ENCODE measurements at places on chromosomes 4 and X. TPM values are rescaled to one million over a fixed set of nuclear protein-coding genes. Genes with fewer than 3 reads are reported as not detected.

- no peak overlapping the region for H3K27ac ChIP-seq
- H3K36me3 ChIP-seq, result no peaks in the 10 kb centered on the region
- DNase-seq, result no peak
- H3K4me3 ChIP-seq, result no peak overlapping the region
- no peaks in the 10 kb centered on the region for H3K4me1 ChIP-seq
These were observed 77.2 kb upstream of the HSD17B10 start for GRCh38 chrX:53511322-53511721.

GRCh38 chrX:134636851-134637250, 21.4 kb downstream of the PLAC1 start:
- no peak overlapping the region for H3K27ac ChIP-seq
- DNase-seq, result no peak
- no peak overlapping the region for H3K4me3 ChIP-seq

DNA sequence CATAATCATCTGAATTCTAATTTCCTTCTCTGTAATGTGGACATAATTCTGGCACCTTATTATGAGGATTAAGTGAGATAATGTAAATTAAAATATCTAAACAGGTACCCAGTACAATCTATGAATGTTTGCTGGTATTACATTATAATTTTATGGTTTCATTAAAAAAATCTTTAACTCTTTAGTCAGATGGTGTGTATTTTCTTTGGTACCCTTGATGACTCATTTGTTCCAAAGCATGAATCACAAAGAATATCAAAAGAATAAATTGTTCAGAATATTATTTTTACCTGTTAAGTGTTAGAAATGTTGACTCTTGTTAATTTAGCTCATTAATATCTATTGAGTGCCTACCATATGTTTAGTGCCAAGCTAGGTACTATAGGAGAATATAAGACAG, 74.3 kb downstream of the SNX25 start:
- H3K27ac ChIP-seq, result no peak overlapping the region
- no peaks in the 10 kb centered on the region for H3K27me3 ChIP-seq
- H3K4me1 ChIP-seq, result peaks cover 12% of the 10 kb centered on the region

SLC25A53 gene
- total RNA-seq, result 10.3 TPM

BCORL1 gene
- total RNA-seq, result 4.5 TPM

DNA sequence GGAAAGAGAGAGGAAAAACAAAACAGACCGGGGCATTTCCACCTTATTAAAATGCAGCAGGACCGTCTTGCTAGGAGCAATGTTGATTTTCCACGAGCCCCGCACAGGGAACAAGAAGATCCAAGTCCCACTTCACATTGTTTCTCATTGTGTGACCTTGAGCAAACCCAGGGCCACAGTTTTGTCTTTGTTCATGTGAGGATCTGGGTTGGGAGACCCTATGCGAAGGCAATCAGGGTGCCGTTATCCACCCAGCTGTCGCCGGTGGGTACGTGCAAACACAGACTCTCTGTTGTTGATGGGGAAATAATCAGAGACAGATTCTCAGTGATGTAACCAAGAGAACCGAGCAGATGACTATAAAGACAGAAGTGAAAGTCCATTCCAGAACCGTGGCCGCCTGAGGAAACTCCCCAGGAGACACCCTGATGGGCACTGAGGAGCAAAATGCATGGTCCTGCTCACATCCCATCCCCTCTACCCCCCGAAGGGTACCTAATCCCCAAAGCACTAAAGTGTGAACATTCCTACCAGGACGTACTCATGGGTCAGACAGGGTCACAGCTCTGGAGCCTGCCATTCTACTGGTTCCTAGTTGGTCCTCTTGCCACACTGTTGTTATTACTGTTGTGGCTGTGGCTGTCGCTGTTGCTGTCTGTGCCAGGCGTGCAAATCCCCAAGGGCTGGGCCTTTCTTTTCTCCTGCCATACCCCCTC, 102.7 kb upstream of the RBPJ start:
- DNase-seq, result no peak
- peaks cover 6% of the 10 kb centered on the region for H3K4me1 ChIP-seq
- no peak overlapping the region for H3K4me3 ChIP-seq
- peaks cover 9% of the 10 kb centered on the region for H3K27me3 ChIP-seq
- H3K27ac ChIP-seq, result no peak overlapping the region
- peaks cover 2% of the 10 kb centered on the region for H3K36me3 ChIP-seq

POLN gene
- total RNA-seq, result 3.8 TPM

- H3K27me3 ChIP-seq, result peaks cover 4% of the 10 kb centered on the region
- no peak overlapping the region for H3K27ac ChIP-seq
- H3K36me3 ChIP-seq, result peaks cover 4% of the 10 kb centered on the region
- DNase-seq, result no peak
These were observed 104.3 kb downstream of the DCTD start for GRCh38 chr4:182812916-182813315.

DNA sequence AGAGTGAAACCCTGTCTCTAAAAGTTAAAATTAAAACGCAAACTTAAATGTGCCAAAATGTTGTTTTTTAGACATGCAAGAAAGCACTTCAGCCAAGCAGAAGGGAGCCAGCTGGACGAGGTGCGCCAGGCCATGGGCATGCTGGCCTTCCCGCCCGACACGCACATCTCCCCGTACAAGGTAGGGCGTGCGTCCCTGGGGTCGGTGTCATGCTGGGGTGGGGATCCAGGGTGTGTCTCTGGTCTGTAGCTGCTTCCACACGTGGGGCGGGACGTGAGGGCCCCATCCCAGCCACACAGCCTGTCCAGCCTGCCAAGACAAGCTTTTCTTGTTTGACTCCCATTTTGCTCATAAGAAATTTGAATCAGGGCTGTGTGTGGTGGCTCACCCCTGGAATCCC, 14.3 kb upstream of the UVSSA start:
- peaks cover 69% of the 10 kb centered on the region for H3K36me3 ChIP-seq
- peak overlapping the region; percentile 9 for H3K27ac ChIP-seq
- H3K4me1 ChIP-seq, result peaks cover 70% of the 10 kb centered on the region
- no peak overlapping the region for H3K4me3 ChIP-seq

SMARCA5 gene
- total RNA-seq, result 44.3 TPM

GRCh38 chrX:150581093-150581775, 12.8 kb downstream of the MTM1 start:
- H3K27ac ChIP-seq, result no peak overlapping the region
- H3K36me3 ChIP-seq, result peaks cover 29% of the 10 kb centered on the region
- H3K4me1 ChIP-seq, result peaks cover 46% of the 10 kb centered on the region
- no peaks in the 10 kb centered on the region for H3K27me3 ChIP-seq

DNA sequence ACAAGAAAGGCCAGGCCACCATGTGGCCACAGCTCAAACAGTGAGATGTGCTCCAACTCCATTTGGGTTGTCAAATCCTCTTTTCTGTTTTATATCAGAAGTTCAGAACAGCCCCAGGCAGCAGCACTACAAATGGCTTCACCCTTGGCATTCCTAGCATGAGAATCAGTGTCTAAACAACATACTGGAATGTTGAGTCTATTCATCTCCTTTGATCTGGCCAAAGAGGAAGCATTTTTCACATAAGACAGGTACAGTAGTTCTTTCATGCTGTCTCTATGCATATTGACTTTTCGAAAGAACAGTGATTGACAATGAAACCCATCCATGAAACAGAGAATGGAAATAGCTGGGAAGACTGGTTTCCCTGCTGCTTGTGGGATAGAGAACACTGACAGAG, 289.5 kb downstream of the USP46 start:
- no peaks in the 10 kb centered on the region for H3K27me3 ChIP-seq
- no peak overlapping the region for H3K27ac ChIP-seq
- no peak for DNase-seq
- no peak overlapping the region for H3K4me3 ChIP-seq
- H3K4me1 ChIP-seq, result no peaks in the 10 kb centered on the region
- H3K36me3 ChIP-seq, result no peaks in the 10 kb centered on the region

- H3K4me3 ChIP-seq, result no peak overlapping the region
- H3K27ac ChIP-seq, result no peak overlapping the region
- H3K36me3 ChIP-seq, result no peaks in the 10 kb centered on the region
- H3K4me1 ChIP-seq, result no peaks in the 10 kb centered on the region
- H3K27me3 ChIP-seq, result no peaks in the 10 kb centered on the region
These were observed 158.1 kb downstream of the MGST2 start for GRCh38 chr4:139823746-139824145.

STARD8 gene
- 0.20 TPM for total RNA-seq

FBXL5 gene
- 34.3 TPM for total RNA-seq

GRCh38 chrX:83469551-83469950, 38.5 kb upstream of the POU3F4 start:
- H3K4me1 ChIP-seq, result no peaks in the 10 kb centered on the region
- H3K27ac ChIP-seq, result no peak overlapping the region
- H3K36me3 ChIP-seq, result no peaks in the 10 kb centered on the region
- H3K27me3 ChIP-seq, result no peaks in the 10 kb centered on the region

GRCh38 chr4:96486563-96486962, 646.7 kb downstream of the PDHA2 start:
- H3K36me3 ChIP-seq, result no peaks in the 10 kb centered on the region
- H3K4me1 ChIP-seq, result no peaks in the 10 kb centered on the region
- no peak overlapping the region for H3K4me3 ChIP-seq

GRCh38 chr4:122845066-122845465, 18.4 kb downstream of the FGF2 start:
- H3K27me3 ChIP-seq, result peaks cover 8% of the 10 kb centered on the region
- no peak overlapping the region for H3K4me3 ChIP-seq
- DNase-seq, result no peak
- no peak overlapping the region for H3K27ac ChIP-seq
- H3K4me1 ChIP-seq, result no peaks in the 10 kb centered on the region

DNA sequence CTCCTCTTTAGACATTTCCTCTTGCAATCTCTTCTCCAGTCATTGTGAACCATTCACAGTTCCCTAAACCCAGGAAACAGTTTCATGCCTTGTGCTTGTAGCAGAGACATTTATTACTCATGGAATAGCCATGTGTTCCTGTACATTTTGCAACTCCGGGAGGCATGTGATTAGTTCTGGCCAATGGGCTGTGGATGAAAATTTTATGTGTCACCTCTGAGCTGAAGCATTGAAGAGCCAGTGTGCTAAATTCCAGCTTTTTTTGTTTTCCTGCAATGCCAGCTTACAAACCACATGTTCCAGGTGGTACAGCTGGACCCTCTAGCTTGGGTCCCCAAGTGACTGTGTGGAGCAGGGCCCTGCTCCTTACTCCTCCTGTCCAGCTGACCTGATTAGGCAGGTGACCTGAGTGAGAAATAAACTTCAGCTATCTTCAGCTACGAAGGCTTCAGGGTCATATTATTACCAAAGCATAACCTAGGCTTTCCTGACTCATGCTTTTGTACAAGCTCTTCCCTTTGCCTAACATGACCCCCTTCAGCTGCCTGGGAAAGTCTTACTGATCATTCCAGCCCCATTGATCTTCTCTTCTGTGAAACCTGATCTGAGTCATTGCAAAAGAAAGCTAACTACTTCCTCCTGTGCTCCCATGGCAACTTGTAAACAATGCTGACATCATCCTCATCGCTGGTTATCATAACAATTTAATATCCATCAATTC, 200.4 kb downstream of the PTTG2 start:
- H3K27me3 ChIP-seq, result no peaks in the 10 kb centered on the region
- H3K4me3 ChIP-seq, result no peak overlapping the region
- H3K36me3 ChIP-seq, result peaks cover 27% of the 10 kb centered on the region
- peak overlapping the region; percentile 47 for H3K27ac ChIP-seq

XIAP gene
- 38.6 TPM for total RNA-seq

GAGE2A gene
- not detected for total RNA-seq

GRCh38 chr4:154415313-154415712, 76.3 kb downstream of the DCHS2 start:
- no peak overlapping the region for H3K4me3 ChIP-seq
- DNase-seq, result no peak
- peaks cover 13% of the 10 kb centered on the region for H3K4me1 ChIP-seq
- H3K27me3 ChIP-seq, result peaks cover 50% of the 10 kb centered on the region
- no peaks in the 10 kb centered on the region for H3K36me3 ChIP-seq
- no peak overlapping the region for H3K27ac ChIP-seq

DNA sequence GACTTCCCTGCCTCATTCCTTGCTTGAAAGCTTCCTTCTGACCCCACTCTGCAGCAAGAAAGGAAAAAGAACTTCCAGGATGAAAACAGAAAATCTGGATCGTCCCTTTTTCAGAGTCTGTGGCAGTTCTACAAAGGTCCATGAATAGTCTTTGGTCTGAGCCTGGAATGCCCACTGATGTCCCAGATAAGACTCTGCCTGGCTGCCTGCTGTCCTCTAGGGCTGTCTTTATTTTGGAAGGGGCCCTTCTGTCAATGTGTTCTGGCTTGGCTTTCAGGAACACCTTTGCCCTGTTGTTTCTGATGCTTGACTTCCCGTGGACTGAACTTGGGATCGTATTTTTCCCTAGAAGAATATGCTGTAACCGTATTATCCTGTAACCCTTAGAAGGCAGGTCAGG, 114.7 kb upstream of the LNX1 start:
- peaks cover 13% of the 10 kb centered on the region for H3K4me1 ChIP-seq
- H3K27me3 ChIP-seq, result peaks cover 3% of the 10 kb centered on the region
- no peak for DNase-seq
- no peak overlapping the region for H3K27ac ChIP-seq
- no peak overlapping the region for H3K4me3 ChIP-seq

TEX13C gene
- total RNA-seq, result not detected

- peaks cover 9% of the 10 kb centered on the region for H3K36me3 ChIP-seq
- H3K4me3 ChIP-seq, result no peak overlapping the region
- no peak overlapping the region for H3K27ac ChIP-seq
- DNase-seq, result no peak
These were observed 4.5 kb downstream of the EMD start for GRCh38 chrX:154383359-154384283.

DNA sequence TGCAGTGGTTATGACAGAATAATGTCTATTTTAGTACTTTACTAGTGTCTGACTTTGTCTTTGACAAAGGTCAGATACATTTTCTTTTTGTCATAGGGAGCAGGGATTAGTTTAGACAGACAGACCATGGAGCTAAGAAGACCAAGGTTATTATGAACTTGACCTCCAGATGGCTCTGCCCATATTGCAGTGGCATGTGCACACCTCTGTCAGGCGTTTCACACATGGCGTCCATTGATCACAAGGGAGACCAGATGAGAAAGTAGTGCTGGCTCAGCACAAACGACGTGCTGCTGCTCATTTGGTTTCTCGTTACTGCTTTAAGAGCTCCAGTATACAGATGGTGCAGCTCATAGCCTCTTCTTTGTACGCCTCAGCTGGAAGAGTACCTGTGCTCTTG, 56.3 kb upstream of the HPSE start:
- no peak for DNase-seq
- H3K36me3 ChIP-seq, result no peaks in the 10 kb centered on the region
- H3K4me1 ChIP-seq, result peaks cover 21% of the 10 kb centered on the region
- H3K27ac ChIP-seq, result no peak overlapping the region
- H3K4me3 ChIP-seq, result no peak overlapping the region

- H3K27ac ChIP-seq, result no peak overlapping the region
- no peaks in the 10 kb centered on the region for H3K27me3 ChIP-seq
- H3K4me3 ChIP-seq, result no peak overlapping the region
- H3K4me1 ChIP-seq, result no peaks in the 10 kb centered on the region
- DNase-seq, result no peak
These were observed 745.8 kb upstream of the GALNTL6 start for GRCh38 chr4:171067422-171067821.

TBC1D8B gene
- total RNA-seq, result 0.35 TPM

- H3K36me3 ChIP-seq, result no peaks in the 10 kb centered on the region
- no peak overlapping the region for H3K27ac ChIP-seq
- no peaks in the 10 kb centered on the region for H3K4me1 ChIP-seq
- no peaks in the 10 kb centered on the region for H3K27me3 ChIP-seq
- DNase-seq, result no peak
These were observed 177.5 kb downstream of the AR start for GRCh38 chrX:67721321-67721720.

GRCh38 chr4:48428926-48429325, 54.2 kb upstream of the SLC10A4 start:
- no peaks in the 10 kb centered on the region for H3K27me3 ChIP-seq
- H3K27ac ChIP-seq, result no peak overlapping the region
- peaks cover 35% of the 10 kb centered on the region for H3K4me1 ChIP-seq

All from activated CD4-positive, alpha-beta T cell treated with anti-CD3 and anti-CD28 coated beads, Interleukin-2, amount 10 ng/mL, durations not matched to agents 7 days and 5 days (primary cell).